Gastrocnemius medialis (tissue), 4 donors: ENCODE measurements at places on chromosomes 5 and 9.
A peak's percentile ranks its signal among the peaks of the same experiment; 100 is the strongest.

DNA sequence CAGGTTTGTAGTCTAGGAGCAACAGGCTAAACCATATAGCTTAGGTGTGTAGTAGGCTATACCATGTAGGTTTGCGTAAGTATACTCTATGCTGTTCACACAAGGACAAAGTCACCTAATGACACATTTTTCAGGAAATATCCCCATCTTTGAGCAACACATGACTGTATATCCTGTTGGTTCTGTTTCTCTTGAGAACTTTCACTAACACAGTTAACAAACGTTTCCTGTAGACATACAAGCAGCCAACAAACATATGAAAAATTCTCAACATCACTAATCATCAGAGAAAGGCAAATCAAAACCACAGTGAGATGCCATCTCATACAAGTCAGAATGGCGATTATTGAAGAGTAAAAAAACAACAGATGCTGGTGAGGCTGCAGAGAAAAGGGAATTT is 68.2 kb downstream of the NR2F1-AS1 start:
- no peak overlapping the region for H3K4me3 ChIP-seq
- H3K27ac ChIP-seq, result no peak overlapping the region
- DNase-seq, result no peak

DNA sequence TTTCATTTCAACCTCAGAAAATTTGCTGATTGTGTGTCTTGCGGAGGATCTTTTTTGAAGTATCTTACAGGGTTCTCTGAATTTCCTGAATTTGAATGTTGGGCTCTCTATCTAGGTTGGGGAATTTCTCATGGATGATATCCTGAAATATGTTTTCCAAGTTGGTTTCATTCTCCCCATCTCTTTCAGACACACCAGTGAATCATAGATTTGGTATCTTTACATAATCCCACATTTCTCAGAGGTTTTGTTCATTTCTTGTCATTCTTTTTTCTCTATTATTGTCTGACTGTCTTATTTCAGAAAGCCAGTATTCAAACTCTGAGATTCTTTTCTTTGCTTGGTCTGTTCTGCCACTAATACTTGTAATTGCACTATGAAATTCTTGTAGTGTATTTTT is 456.9 kb downstream of the PRELID2 start:
- no peaks in the 10 kb centered on the region for H3K27me3 ChIP-seq
- H3K4me3 ChIP-seq, result no peak overlapping the region
- no peak overlapping the region for H3K27ac ChIP-seq
- DNase-seq, result no peak
- H3K36me3 ChIP-seq, result no peaks in the 10 kb centered on the region
- no peaks in the 10 kb centered on the region for H3K4me1 ChIP-seq

DNA sequence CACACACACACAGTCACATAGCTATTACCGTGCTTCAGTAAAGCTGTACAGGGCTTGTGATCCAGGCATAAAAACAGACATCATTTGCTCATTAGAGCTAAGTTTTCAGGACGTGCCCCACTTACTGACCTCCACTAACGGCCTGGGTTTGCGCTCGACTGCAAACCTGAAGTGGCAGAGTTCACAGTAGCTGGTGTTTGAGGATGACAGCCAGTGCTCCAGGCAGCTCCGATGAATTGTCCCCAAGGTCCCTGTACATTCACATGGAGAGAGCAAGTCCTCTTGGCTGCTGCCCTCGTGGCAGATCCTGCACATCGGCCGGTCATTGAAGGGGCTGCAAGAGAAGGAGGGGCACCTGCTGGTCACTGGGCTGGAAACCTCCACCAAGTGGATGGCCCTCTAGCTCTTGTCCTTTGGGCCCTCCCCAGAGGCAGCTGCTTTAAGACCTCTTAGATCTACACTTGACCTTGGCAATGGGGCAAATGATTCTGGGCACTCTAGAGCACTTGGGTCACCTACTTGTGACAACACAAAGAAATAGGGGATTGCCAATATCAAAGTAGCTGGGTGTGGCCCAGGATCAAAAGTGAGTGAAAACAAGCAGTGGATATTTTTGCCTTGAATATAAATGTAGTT is 115.4 kb downstream of the MARCHF3 start:
- no peaks in the 10 kb centered on the region for H3K36me3 ChIP-seq
- H3K4me3 ChIP-seq, result no peak overlapping the region
- peaks cover 9% of the 10 kb centered on the region for H3K4me1 ChIP-seq
- DNase-seq, result no peak
- no peak overlapping the region for H3K27ac ChIP-seq

DNA sequence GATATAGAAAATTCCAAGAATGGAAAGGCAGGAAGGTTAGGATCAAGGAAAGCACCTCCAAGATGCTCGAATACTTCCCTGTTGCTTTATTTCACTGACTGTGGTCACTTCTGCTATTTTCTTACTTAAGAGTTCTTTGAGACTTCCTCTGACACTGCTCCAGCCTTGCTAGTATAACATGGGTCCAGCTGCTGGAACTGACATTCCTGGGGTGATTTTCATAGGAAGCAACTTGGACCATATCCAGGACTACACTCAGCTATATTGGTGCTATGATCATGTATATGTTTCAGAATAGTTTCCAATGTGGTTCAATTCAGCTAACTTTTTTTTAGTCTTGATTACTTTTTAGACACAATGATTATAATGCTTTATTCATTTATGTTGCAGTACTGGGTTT is 81.6 kb upstream of the CKMT2 start:
- H3K36me3 ChIP-seq, result no peaks in the 10 kb centered on the region
- H3K4me1 ChIP-seq, result peaks cover 5% of the 10 kb centered on the region
- H3K27me3 ChIP-seq, result no peaks in the 10 kb centered on the region
- no peak for DNase-seq
- no peak overlapping the region for H3K27ac ChIP-seq

- H3K4me1 ChIP-seq, result peaks cover 69% of the 10 kb centered on the region
- no peaks in the 10 kb centered on the region for H3K27me3 ChIP-seq
- H3K36me3 ChIP-seq, result no peaks in the 10 kb centered on the region
- H3K4me3 ChIP-seq, result peak overlapping the region; percentile 32
- DNase-seq, result peak; percentile 75
- peak overlapping the region; percentile 83 for H3K27ac ChIP-seq
Measured at GRCh38 chr5:55601204-55601618, 66.4 kb upstream of the PLPP1 start.

GRCh38 chr9:123544007-123544827 is 188.2 kb downstream of the CRB2 start:
- H3K36me3 ChIP-seq, result no peaks in the 10 kb centered on the region
- no peak overlapping the region for H3K27ac ChIP-seq
- H3K4me1 ChIP-seq, result no peaks in the 10 kb centered on the region
- H3K4me3 ChIP-seq, result no peak overlapping the region

DNA sequence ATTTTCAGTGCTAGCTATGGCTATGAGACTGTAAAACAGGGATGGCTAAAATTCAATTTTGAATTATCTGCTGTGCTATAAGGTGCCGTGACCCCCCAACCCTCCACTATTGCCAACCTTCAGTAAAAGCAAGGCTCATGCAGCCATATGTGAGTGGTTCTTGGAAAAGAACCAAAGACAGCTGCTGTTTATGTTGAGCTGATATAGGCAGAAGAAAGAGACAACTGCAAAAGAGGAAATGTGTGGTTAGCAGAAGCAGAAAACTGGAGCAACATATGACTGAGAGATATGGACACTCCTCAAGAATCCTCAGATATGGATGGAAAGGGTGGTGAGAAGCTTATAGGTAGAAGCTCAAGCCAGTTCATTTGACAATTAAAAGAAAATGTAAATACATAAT is 200.3 kb downstream of the TLE1 start:
- no peaks in the 10 kb centered on the region for H3K4me1 ChIP-seq
- H3K4me3 ChIP-seq, result no peak overlapping the region
- no peaks in the 10 kb centered on the region for H3K36me3 ChIP-seq
- no peak overlapping the region for H3K27ac ChIP-seq
- no peaks in the 10 kb centered on the region for H3K27me3 ChIP-seq
- DNase-seq, result no peak

- no peaks in the 10 kb centered on the region for H3K4me1 ChIP-seq
- no peak overlapping the region for H3K4me3 ChIP-seq
- no peak overlapping the region for H3K27ac ChIP-seq
- peaks cover 65% of the 10 kb centered on the region for H3K36me3 ChIP-seq
- no peak for DNase-seq
Measured at GRCh38 chr9:32431940-32432555, 47.6 kb downstream of the ACO1 start.

DNA sequence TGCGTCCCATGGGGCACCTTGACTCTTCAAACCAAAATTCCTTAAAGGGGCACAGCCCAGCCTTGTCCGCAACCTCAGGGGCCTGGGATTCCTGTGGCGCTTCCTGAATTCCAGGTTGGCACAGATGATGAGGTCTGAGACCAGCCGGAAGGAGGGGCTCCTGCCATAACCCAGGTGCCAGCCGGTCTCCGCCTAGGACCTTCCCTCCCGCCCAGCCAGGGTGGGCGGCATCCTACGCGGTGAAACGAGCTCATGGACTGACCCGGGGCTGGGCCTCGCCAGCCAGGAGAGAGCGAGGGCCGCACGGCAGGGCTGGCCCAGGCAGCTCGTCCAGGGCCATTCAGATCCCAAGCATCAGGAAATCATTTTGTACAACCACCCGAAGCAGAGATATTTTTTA is 23.0 kb downstream of the AMBP start:
- H3K4me1 ChIP-seq, result peaks cover 8% of the 10 kb centered on the region
- no peak overlapping the region for H3K27ac ChIP-seq
- no peaks in the 10 kb centered on the region for H3K36me3 ChIP-seq
- H3K27me3 ChIP-seq, result no peaks in the 10 kb centered on the region
- DNase-seq, result no peak
- H3K4me3 ChIP-seq, result no peak overlapping the region

GRCh38 chr9:99931155-99931840 is 24.8 kb downstream of the STX17 start:
- DNase-seq, result no peak
- peaks cover 12% of the 10 kb centered on the region for H3K36me3 ChIP-seq

DNA sequence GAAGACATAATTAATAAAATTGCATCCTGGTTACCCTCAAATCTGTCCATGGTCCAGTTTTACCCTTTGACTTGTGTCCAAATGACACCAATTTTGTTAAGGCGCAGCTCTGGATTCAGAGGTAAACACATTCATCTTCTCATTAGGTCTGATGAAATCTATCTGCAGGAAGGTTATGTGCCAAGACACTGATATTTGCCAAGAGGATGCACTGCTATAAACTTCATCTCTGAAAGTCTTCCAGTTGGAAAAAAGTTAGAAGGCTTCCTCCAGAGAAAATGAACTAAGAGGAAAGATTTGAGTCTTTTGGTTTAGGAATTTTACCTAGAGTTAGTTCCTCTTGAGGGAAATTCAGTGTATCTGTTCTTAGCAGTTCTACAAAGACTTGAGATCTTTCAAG is 717.8 kb downstream of the DTWD2 start:
- no peak overlapping the region for H3K4me3 ChIP-seq
- H3K4me1 ChIP-seq, result no peaks in the 10 kb centered on the region
- no peak overlapping the region for H3K27ac ChIP-seq
- DNase-seq, result no peak
- no peaks in the 10 kb centered on the region for H3K36me3 ChIP-seq

GRCh38 chr5:98639274-98639673 is 134.2 kb upstream of the RGMB start:
- no peaks in the 10 kb centered on the region for H3K36me3 ChIP-seq
- no peak overlapping the region for H3K27ac ChIP-seq
- H3K27me3 ChIP-seq, result no peaks in the 10 kb centered on the region
- H3K4me3 ChIP-seq, result no peak overlapping the region
- DNase-seq, result no peak
- H3K4me1 ChIP-seq, result no peaks in the 10 kb centered on the region

DNA sequence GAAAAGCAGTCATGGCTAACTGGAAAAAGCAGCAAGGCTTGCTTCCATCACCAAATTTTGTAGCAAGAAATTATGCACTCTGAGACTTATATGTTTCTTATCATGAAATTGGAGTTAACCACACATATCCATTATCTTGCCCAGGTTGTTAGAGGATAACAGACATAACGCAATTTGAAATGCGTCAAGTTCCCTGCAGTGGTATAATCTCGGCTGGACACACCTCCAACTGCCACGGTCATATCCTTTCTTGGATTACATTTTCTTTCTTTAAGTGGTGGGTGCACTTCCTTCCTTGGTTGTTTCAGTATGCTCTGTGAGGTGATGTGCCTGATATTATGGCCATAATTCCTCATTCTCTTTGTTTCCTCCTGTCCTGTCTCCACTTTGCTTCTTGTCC is 695.0 kb upstream of the DMAC1 start:
- no peaks in the 10 kb centered on the region for H3K4me1 ChIP-seq
- H3K27ac ChIP-seq, result no peak overlapping the region
- no peaks in the 10 kb centered on the region for H3K36me3 ChIP-seq

GRCh38 chr5:136006164-136006563 is 22.6 kb upstream of the TGFBI start:
- H3K27me3 ChIP-seq, result no peaks in the 10 kb centered on the region
- no peaks in the 10 kb centered on the region for H3K4me1 ChIP-seq
- no peak for DNase-seq
- H3K36me3 ChIP-seq, result no peaks in the 10 kb centered on the region

DNA sequence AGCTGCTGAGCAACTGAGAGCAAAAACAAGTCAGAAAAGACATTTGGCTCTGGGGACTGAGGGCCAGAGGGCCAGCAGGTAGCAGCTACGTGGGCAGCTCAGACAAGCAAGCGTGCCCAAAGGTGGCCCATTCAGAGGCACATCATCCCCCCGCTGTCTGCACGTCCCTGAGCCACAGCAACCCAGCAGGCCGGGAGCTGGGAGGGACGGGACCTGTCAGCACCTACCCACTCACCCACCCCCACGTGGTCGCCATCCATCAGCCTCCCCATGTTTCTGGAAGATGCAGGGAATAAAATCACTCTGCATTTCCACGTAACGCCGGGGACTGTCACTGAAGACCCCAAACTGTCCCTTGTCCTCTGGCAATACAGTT is 167.8 kb downstream of the COL23A1 start:
- no peak for DNase-seq
- H3K36me3 ChIP-seq, result no peaks in the 10 kb centered on the region
- no peaks in the 10 kb centered on the region for H3K4me1 ChIP-seq
- no peak overlapping the region for H3K4me3 ChIP-seq

DNA sequence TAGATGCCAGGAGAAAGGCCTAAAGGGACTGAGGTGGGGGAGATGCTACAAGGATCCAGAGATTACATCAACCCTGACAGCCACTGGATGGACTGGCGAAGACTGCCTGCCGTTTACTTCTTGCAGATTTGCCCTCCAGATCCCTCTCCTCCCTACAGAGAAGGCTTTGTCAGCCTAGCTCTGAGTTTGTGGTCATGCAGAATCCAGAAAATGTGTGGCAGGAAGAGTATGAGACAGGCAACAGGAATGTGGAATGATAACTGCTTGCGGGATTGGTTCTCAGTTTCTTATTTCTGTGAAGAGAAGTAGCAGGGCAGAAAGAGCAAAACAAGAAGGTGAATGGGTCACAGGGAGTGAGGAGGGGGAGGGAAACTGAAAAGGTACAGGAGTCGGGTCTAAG is 129.6 kb downstream of the TLE1 start:
- no peak overlapping the region for H3K27ac ChIP-seq
- H3K27me3 ChIP-seq, result no peaks in the 10 kb centered on the region
- no peak for DNase-seq
- no peak overlapping the region for H3K4me3 ChIP-seq
